ENCODE measurements at places on chromosomes 1 and 21. TPM values are rescaled to one million over a fixed set of nuclear protein-coding genes. Genes with fewer than 3 reads are reported as not detected.

PTGER3 gene
- total RNA-seq, result 0.12 TPM

GRCh38 chr1:188782220-188782841 is 1695.3 kb downstream of the BRINP3 start:
- no peak for ATAC-seq

DNA sequence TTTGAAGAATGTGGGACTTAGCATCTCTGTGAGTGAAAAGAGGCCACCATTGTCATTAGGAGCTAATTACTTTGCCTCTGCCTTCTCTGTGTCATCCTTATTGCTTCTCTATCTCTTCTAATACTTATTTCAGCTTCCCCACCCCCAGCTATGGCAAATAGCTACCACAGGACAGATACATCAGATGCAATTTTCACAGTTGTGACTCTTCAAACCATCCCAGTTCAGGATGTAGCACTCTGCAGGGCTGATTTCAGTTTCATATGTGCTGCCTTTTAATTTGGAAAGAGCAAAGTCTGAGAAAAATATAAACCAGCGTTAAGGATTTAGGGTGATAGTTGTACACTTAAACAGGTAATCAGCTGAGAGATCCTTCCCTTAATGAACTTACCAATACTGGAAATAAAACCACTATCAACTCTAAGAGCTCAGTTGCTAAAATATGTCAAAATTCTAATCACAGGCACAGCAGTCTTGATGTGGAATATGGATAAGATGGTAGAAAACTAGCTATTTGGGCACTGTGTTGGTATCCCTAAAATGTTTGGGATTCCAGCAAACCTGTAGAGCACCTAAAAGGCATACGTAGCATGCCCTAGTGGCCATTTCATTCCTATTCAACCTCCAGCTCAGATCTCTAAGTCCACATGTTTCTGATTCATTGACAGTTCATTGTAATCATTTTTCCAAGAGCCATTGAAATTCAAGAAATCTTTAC is 148.4 kb downstream of the SYT2 start:
- ATAC-seq, result no peak

DNA sequence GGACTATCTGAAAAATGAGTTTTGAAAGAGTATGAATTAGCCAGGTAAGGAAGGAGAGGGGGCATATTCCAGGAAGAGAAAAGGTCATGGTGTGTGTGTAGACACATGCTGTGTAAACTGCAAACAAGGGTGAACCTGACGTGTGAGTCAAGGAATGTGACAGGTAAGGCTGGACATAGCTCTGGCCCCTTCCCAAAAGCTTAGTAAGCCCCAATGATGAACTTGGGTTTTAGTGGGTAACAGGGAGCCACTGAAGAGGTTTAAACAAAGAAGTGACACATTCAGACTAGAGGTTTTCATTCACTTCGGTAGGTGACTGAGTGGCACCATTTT is 36.7 kb downstream of the EGLN1 start:
- ATAC-seq, result peak; percentile 75

Data from esophagus mucosa (tissue), 1 donor.